ENCODE measurements at places on chromosomes 2 and 18.

DNA sequence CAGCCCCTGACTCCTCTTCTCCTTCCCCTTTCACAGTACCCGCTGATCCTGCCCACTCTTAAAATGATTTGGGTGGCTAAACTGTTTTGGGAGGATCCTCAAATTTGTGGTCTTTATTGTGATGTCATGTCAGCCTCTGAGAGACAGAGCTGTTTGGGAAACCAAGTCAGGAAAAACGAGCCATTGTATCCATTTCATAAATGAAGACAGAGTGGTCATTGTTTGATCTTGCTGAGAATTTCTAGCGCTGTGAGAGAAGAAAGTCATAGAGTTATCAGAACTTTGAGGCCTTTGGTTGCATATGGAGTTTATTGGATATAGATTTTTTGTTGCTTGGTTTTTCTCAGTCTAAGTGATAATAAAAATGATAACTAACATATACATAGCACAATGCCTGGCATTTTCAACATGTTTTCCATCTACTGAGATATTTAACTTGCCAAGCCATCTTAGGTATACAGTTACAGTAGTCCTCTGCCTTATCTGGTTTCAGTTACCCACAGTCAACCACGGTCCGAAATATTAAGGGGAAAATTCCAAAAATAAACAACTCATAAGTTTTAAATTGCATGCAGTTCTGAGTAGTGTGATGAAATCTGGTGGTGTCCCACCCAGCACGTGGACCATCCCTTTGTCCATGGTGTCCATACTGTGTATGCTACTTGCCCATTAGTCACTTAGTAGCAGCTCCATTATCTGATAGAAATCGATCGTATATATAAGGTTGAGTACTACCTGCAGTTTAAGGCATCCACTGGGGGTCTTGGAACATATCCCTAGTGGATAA lies 105.0 kb upstream of the RASGRP3 start:
- no peak for DNase-seq

GRCh38 chr2:152580714-152581113 lies 136.5 kb downstream of the PRPF40A start:
- no peak for DNase-seq

DNA sequence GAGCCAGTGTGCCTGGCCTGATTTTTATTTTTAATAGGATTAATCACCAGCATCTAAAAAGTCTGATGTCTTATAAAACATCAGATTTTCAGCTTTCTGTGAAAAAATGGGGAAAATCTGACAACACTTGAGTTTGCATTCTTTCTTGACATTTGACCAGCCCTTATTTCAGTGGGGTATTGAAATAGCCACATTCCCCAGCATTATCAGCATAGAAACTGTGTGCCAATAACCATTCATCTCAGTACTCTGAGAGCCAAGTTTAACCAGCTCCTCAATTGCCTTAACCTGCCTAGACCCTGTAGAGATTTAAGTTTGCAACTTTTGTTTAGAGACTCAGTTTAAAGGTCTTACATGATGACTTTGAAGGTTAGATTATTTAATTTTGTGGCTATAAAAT lies 155.0 kb downstream of the CERS6 start:
- no peak for DNase-seq

DNA sequence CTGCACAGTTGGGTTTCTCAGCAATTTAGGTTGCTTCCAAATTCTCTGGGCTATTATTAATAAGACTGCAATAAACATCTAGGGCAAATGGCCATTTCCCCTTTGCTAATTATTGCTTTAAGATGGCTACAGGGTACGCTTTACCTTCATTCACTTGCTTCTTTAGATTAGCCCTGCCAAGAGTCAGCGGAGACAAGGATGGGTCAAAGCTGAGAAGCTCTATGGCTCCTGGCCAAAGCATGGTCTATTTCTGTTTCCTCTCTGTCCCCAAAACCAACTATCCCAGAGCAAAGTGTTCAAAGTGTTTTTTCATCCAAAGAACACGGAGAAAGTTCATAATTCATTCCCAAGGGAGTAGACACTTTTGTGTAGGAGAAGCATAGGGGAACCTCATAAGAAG lies 75.2 kb upstream of the NFU1 start:
- no peak for DNase-seq

- peak; percentile 95 for DNase-seq
Observed at GRCh38 chr2:241148891-241149674, at the start of gene PASK. PASK (minus strand) TSS chr2:241149472; CDS start chr2:241143032, 6,440 bp downstream.

DNA sequence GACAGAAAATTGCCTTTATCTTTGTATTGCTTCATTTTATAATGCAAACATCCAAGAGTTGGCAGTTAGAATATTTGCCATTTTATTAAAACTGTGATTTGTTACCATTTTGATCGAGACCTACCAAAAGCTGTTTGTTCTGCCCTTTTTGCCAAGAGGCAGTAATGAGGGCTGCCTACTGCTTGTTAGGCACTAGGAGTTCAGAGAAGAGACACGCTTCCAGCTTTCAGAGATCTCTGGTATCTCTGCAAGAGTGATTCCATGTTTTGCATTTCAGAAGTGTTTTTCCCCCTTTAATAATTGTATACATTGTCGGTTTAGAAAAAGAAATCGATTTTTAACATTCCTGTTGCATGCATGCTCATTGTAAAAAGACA lies 628 bp downstream of the MRPL30 start:
- no peak for DNase-seq

DNA sequence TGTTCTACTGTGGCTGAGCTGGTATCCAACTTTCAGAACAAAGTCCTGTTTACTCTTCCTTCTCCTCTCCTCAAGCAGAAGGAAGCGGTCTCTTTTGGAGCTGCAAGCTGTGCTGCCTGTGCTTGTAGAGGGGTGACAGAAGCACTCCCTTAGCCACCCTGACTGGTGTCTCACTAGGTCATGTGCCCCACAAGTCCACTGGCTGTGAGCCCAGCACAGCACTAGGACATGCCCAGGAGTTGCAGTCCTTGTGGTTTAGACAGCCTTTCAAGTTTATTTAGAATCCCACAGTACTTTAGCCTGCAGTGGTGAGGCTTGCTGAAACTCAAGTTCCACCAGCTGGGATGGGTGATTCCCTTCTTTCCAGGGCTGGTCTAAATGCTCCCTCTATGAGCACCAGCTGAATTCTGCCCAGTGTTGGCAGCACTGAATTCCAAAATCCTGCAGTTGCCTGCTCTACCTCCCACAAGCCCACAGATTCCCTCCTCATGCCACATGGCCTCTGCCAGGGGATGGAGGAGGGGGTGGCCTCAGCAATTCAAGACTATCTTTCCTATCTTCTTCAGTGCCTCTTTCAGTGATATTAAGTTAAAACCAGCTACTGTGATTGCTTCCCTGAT lies 61.2 kb downstream of the CCDC85A start:
- no peak for DNase-seq

GRCh38 chr2:149738767-149739166 lies 151.2 kb upstream of the MMADHC start:
- DNase-seq, result no peak

- peak; percentile 92 for DNase-seq
Observed at GRCh38 chr2:238231251-238231793, 8.5 kb downstream of the HES6 start.

GRCh38 chr2:237291138-237291792 lies 122.7 kb downstream of the COL6A3 start:
- DNase-seq, result no peak

- DNase-seq, result no peak
Observed at GRCh38 chr18:2797951-2798350, 48.9 kb upstream of the EMILIN2 start.

DNA sequence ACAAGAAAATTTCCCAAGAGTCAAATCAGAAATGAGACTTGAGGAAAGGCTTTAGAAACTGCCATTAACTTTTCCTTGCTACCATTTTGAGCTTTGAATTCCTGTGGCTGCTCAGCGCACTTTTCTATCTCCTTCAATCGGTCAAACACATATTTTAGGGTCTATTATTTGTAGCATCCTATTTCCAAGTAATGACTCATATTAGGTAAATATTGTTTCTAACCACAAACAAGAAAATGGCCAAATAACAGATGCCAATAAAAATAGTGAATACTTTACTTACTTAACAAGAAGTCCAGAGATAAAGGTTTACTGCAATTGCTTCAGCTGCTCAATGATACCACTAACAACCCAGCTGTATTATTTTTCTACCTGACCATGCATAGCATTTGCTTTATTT lies 29.7 kb upstream of the CCDC178 start:
- DNase-seq, result no peak

- DNase-seq, result no peak
Observed at GRCh38 chr2:45332567-45332966, 278.5 kb downstream of the SRBD1 start.

DNA sequence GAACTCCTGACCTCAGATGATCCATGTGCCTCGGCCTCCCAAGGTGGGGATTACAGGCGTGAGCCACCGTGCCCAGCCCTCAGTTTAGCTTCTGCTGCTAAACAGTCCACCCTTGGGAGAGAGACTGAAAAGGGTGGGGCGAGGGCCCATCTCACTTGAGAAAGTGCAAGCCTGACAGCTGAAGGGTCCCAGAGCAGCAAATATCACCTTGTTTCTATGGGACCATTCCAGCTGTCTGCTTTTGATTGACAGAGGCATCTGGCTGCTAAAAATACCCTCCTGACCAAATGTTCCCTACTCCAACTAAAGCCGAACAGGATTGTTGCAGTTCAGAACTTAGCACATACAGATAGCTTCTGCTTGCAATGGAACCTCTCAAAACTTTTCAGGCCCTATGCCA lies 436 bp upstream of the SMYD1 start:
- no peak for DNase-seq

GRCh38 chr2:204776781-204777559 lies 231.7 kb downstream of the PARD3B start:
- DNase-seq, result no peak

GRCh38 chr2:132891498-132891897 lies 221.5 kb upstream of the LYPD1 start:
- DNase-seq, result no peak
